Central memory CD4-positive, alpha-beta T cell (primary cell): ENCODE measurements at places on chromosomes 7 and 10.

DNA sequence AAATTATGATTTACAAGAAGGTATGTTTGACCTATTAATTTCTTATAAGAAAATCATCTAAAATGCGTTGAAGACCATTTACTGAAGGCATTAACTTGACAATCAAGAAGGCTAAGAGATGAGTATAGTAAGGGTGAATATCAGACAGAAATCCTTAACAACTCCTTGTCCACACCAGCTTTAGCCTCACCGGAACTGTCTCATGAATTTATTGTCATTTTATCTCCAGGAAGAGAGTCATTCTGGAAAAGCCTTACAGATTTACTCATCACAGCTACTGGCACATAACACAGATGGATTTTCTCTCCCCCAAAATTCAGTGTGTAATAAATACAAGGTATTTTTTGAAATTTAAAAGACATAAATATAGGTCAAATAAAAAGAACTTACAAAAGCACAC, 129.4 kb upstream of the LSM8 start:
- no peak for DNase-seq

DNA sequence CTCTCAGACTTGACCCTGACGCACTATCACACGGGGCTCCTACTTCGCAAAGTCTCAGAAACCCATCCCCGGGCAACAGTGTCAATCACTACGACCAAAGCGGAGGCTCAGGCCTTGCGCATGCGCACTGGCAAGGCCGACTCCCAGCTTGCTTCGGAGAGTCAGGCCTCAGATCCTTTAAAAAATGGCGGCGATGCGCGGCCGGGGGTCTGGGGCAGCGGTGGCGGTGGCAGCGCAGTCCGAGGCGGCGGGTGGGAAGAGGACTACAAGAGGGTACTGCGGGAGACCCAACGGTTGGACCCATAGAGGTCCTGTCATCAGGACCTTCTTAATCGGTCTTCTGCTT, 196.9 kb downstream of the ZNF716 start:
- no peak for DNase-seq

DNA sequence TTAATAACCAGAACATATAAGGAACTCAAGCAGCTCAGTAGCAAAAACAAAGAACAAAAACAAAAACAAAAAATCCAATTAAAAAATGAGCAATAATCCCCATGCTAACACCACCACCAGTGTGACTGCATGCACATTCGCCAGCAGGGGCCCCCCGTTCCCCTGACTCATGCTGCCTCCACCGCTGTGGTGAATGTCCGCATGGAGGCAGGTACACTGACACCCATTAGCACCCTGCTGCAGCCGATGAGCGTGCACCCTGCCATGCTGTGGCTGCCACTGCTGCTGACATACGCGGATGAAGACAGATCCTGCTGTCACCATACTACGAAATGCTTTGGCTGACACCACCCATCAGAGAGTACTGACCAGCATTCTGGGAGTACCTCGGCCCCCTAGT, 321.6 kb upstream of the LRRTM3 start:
- DNase-seq = no peak

DNA sequence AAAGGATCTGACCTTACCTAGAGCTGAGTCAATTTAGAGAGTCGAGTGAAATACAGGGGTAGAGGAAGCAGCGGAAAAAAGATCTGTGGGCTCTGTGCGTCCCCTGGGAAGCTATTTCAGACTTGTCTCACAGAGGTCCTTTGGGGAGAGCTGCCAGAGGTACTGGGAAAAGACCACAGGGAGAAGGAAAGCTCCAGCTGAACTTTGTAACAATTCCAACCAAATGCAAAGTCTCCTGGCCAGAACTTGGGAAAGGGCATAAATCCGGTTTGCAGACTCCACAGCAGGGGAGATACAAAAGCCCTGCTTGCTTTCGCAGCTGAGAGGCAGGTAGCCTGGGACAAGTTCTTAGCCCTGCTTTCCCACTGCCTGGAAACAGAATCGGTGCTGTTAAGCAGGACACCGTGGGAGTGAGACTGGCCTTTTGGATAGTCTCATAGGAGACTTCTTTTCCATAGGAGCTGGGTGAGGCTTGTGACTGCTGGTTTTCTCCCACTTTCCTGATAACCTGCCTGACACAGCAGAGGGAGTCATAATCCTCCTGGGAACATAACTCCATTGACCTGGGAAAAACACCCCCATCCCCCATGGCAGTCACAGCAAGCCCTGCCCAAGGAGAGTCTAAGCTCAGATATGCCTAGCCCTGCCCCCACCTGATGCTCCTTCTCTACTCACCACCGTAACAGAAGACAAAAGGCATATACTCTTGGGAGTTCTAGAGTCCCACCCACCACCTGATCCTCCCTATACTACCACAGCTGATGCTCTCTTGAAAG, 926.2 kb downstream of the KCNMA1 start:
- no peak for DNase-seq

DNA sequence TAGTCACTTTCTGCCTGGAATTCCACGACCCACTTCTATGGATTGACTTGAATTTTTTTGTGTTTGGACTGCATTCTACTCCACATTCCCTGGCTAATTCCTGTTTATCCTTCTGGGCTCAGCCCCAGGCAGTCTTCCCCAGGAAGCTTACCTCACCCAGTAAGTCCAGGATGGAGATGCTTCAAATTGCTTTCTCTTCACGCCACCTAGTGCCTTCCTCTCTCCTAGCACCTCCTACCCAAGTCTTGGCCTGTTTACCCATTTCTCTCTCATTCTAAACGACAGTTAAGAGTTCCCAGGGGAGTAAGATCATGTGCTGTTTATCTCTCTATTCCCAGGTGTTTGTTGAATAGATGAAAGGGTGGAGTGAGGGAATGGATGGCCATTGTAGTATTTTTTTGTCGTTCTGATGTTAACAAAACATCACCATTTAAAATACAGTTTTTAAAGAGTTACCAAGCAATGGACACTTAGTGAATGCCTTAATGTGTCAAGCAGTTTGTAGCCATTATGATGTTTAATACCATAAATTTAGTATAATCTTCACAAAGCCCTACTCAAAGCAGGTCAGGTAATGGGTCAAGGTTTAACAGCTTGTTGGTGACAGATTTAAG, 45.5 kb upstream of the TARP start:
- DNase-seq = no peak

DNA sequence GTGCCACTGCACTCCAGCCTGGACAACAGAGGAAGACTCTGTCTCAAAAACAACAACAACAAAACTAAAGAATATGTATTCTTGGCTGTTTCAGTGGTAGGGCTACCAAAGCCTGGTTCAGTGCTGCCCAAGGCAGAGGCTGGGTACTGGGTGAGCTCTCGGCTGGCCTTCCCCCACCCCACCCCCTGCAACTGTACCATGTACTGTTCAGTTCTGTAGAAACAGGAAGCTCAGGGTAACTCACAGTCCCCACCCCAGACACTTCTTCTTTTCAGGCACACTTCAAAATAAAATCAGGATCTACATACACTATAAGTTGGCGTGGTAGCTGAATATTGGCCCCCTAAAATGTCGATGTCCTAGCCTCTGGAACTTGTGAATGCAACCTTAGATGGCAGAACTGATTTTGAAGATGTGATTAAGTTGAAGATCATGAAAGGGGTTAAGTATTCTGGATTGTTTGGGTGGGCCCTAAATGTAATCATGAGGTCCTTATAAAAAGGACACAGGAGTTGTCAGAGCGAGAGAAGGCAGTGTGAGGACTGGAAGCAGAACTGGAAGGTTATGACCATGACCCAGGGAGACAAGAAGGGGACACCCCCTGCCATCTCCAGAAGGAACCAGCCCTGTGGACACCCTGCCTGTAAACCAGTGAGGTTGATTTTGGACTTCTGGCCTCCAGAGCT, 31.2 kb downstream of the TBXAS1 start:
- DNase-seq = no peak

GRCh38 chr10:43201545-43202131, 63.4 kb downstream of the CSGALNACT2 start:
- DNase-seq = no peak

DNA sequence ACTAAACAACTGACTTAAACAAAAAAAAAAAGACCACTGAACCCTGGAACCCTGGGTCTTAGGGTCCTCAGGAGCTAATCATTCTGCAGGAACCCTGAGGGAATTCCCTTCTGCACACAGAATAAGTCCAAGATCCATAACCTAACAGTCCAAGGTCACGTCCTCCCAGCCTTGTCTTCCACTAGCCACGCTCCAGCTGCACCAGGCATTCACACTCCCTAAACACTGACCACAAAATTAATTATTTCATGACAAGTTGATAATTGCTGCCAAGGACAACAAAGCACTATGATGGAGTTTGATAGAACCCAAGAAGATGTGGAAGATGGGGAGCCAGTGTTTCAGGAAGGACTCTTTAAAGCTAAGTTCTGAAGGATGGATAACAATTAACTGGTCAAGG, 130.6 kb downstream of the SH3PXD2A start:
- no peak for DNase-seq

DNA sequence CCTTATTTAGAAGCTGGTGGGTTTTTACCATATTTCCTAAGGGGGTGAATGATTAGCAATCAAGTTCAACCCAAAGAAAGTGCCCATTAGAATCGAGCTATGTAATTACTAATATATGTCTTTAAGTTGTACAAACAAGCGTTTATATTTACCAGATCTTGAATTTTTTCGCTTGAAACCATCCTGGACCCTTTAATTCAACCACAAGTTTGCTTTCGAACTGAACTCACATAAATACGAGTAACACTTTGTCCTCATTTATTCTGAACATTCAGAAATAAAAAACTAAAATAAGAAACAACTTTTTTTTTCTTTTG, 1.5 kb downstream of the SRI start:
- no peak for DNase-seq

- no peak for DNase-seq
Observed at GRCh38 chr10:80157561-80157960, 25.0 kb downstream of the PLAC9 start.

DNA sequence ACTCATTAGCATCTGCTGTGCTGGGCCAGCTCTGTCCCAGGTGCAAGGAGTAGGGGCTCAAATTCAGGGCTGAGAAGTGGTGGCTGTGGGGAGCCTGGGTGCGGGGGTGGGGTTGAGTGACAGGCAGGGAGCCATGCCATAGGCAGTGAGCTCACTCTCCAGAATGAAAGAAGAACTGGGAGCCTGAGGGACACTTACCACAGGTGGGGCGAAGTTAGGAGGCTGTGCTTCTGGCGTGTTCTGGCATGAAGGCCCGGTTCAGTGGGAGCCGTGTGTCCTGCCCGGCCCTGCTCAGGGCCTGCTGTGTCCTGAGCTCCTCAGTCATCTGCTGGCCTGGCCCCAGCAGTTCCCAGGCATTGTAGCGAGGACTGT, 62.5 kb downstream of the MKI67 start:
- DNase-seq = no peak
